EL (cell line): ENCODE measurements at places on chromosomes 13 and 19.
A peak's percentile ranks its signal among the peaks of the same experiment; 100 is the strongest.

- no peak for DNase-seq
Measured at GRCh38 chr13:71659404-71659803, 207.6 kb downstream of the DACH1 start.

GRCh38 chr19:39765091-39766076 is 13.3 kb upstream of the LEUTX start:
- DNase-seq: peak; percentile 50

DNA sequence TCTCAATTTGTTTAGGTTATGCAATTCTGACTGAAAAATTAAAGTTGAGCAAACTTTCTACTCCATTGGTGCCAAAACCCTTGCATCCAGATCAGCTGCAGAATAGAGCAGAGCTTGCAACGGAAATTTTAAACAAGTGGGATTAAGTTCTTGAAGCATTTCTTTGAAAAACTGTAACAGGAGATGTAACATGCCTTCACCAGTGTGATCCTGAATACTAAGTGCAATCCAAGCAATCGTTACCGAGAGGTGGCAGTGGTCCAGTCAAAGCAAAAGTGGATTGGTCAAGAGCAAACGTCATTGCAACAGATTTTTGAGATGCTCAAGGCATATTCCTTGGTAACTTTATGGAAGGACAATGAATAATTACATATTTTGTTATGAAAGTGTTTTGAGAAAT is 841.1 kb upstream of the SLITRK5 start:
- no peak for DNase-seq

GRCh38 chr13:33775339-33776108 is 42.4 kb upstream of the RFC3 start:
- no peak for DNase-seq
